ENCODE measurements at places on chromosomes 1 and 21. TPM values are rescaled to one million over a fixed set of nuclear protein-coding genes. Genes with fewer than 3 reads are reported as not detected.

DNA sequence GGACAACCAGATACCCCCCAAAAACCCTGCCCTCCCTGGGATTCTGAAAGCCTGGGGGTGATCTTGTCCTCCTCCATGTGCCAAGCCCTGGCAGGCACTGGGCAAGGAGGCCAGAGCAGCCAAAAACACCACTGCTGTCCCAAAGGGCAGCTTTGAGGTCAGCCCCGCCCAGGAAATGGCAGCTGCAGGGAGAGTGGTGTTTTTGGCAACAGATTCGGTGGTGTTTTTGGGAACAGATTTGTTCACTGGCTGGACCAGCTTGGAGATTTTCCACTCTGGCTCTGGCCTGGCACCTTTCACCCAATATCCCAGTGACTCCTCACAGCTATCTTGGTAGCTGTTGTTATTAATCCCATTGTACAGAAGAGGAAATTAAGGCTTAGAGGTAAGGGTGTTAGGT is 34.7 kb downstream of the LRP8 start:
- no peak for DNase-seq

GRCh38 chr1:186188004-186188539 is 187.0 kb downstream of the TPR start:
- DNase-seq, result peak; percentile 97

GRCh38 chr1:42765832-42766740 is 742 bp downstream of the P3H1 start:
- peak; percentile 37 for DNase-seq

DNA sequence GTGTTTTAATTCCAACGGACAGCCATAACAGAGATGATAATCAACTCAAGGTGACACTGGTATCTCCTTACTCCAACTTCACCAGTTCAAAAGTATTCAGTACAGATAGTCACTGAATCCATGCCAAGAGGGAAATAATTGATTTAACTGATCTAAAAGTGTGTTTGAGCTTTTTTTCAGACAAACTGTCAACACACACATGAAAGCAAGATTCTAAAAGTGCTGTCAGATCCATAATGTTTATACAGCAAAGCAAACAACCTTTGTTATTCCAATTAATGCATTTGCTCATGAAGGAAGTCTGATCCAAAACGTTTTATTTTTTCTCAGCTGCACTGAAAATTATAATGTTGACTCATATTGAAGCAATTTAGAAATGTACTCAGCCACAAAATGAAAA is 5.9 kb upstream of the PRKAA2 start:
- DNase-seq, result no peak

- no peak for DNase-seq
These were observed 149.9 kb upstream of the CAMK1G start for GRCh38 chr1:209433649-209434031.

- no peak for DNase-seq
These were observed 87.1 kb upstream of the ROR1 start for GRCh38 chr1:63686696-63687095.

GRCh38 chr1:183473217-183473536 is 878 bp downstream of the SMG7 start:
- no peak for DNase-seq

- DNase-seq, result peak; percentile 40
These were observed 853.4 kb downstream of the NCAM2 start for GRCh38 chr21:21851657-21852056.

DNA sequence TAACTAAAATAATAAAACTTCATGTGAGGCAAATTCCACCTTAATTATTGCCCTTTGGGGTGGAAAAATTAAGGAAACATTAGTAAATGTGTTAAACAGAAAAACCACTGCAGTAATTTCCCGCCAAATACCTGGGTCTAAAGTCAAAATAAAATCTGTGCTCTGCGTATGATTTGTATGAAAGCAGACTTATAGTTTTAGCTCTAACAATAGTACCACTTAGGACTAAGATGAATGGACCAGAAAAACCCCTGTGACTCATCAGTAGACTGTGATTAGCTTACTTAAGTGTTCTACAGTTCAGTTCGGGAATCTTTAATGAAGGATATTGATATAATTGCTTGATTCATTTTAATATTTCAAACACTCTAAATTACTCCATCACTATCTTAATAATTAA is 23.3 kb upstream of the C1orf105 start:
- peak; percentile 53 for DNase-seq

DNA sequence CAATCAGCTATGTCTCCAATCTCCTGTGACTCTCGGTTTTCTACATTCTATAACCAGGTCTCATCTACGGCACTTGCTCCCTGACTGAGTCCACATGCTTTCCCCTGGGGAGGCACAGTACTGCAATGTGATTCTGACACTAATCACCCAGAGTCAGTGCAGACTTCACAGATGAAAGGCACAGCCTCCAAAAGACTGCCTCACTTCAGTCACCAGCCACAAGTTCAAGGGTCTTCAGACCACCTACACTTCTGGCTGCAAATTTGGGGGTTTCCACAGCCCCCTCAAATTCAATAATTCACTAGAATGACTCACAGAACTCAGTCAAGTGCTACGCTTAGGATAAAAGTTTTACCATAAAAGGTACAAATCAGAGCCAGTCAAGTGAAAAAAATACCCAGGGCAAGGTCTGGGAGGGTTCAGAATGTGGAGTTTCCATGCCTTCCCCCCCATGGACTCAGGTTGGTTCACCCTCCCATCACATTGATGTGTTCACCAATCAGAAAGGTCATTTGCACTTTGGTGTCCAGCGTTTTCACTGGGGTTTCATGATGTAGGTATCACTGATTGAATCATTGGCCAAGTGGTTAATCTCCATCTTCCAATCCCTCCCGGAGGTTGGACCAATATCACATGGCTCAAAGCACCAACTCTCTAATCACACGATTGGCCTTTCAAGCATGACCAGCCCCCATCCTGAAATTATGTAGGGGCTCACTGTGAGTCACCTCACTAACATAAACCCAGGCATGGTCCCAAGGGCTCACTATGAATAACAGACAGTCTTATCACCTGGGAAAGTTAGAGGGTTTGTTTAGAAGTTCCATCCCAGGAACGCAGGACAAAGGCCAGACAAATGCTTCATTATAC is 182.9 kb upstream of the CAMK1G start:
- no peak for DNase-seq

- DNase-seq, result no peak
These were observed 185.1 kb upstream of the LMO4 start for GRCh38 chr1:87143413-87144135.

DNA sequence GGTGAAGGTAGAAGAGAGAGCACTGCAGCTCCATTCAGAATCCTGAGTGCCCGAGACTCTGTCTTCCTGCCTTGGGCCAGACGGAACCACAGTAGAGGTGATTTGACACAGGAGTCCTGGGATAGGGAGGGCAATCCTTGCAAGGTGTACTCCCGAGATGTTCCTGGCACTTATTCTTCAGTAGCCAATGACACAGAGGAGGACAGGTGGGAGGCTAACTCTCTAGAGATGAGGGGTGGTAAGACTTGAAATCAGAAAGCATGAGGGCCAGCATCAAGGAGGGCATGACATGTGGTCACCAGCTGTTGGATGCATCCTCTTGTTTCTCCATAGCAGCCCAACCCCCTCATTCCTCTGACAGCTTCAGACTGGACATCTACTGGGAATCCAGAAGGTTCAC is 56.3 kb downstream of the CSMD2 start:
- no peak for DNase-seq

DNA sequence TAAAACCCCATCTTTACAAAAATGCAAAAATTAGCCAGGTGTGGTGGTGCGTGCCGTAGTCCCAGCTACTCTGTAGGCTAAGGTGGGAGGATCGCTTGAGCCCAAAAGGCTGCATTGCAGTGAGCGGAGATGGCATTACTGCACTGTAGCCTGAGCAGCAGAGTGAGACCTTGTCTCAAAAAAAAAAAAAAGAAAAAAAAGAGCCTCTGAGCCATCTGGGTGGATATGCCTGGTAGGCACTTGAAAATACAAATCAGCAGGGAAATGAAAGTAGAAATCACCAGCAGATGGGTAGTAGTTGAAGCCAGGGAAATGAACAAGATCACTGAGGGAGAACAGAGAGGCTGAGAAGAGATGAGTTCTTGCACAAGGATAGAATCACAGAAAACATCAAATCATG is 131.0 kb upstream of the HMCN1 start:
- DNase-seq, result no peak

DNA sequence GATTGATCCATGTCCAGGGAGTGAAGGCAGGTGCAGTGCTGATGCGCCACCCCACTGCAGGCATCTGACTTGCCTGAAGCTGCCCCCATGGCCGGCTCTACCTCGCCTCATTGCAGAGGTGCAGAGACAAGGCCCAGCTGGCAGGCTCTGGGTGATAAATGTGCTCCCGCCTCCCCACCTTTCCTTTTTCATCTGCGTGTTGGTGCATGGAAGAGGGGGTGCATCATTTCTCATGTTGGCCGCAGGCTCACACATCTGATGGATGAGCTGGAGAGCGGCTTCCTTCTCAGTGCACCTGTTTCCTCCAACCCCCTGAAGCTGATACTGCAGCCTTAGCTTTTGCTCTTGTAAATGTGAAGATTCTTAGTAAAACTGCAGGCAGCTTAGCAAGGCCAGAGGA is 306.0 kb upstream of the KAZN start:
- no peak for DNase-seq

- DNase-seq, result no peak
These were observed 27.3 kb downstream of the EIF4G3 start for GRCh38 chr1:21149430-21149854.

- no peak for DNase-seq
These were observed 4.3 kb upstream of the TTC22 start for GRCh38 chr1:54805466-54805865.

GRCh38 chr1:14522077-14522925 is 76.2 kb upstream of the KAZN start:
- DNase-seq, result peak; percentile 97

DNA sequence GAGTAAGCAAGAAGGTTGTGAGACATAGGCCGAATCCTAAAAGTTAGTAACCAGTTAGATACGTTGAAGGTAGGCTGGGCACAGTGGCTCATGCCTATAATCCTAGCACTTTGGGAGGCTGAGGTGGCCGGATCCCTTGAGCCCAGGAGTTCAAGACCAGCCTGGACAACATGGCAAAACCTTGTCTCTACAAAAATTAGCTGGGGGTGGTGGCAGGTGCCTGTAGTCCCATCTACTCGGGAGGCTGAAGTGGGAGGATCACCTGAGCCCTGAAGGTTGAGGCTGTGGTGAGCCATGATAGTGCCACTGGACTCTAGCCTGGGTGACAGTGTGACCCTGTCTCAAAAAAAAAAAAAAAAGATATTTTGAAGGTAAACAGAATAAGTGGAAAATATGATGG is 1.5 kb upstream of the PARP1 start:
- no peak for DNase-seq

- no peak for DNase-seq
These were observed 24.0 kb downstream of the TENT5C start for GRCh38 chr1:117629625-117630422.

GRCh38 chr1:89603651-89604413 is 29.1 kb upstream of the LRRC8C start:
- no peak for DNase-seq

DNA sequence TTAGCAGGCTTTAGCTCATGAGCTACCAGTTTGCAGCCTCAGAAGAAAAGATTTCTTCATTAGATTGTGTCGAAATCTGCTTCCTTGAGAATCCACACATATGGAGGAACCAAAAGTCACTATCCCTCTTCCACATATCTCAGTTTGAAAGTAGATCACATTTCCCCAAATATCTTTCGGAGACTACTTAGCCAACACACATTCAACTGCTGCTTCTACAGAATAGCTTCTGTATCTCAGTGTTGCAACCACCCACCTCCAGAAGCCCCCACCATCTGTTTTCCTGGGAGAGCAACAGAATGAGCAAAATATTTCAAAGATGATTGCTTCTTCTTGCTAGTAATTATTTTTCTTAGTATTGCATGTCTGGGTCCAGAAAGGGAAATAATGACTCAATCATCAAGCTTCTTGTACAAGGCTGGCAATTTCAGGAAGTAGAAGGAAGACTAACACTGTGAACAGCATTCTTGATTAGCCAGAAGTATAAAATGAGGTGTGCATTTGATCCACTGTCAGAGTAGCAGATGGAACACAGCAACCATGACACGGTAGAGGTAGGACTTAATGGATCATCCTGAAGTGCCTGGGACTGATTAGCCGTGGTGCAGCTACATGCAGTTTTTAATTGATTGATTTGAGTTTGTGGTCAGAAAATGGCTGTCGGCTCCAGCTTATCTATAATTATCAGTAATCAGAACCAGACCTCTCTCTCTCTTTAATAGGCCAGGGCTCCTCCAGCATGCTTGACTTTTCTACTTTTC is 24.9 kb downstream of the ZC3H11B start:
- DNase-seq, result no peak

GRCh38 chr1:160911441-160911840 is 26.5 kb upstream of the ITLN1 start:
- no peak for DNase-seq

- peak; percentile 16 for DNase-seq
These were observed 58.8 kb downstream of the CLIC4 start for GRCh38 chr1:24803987-24804530.

DNA sequence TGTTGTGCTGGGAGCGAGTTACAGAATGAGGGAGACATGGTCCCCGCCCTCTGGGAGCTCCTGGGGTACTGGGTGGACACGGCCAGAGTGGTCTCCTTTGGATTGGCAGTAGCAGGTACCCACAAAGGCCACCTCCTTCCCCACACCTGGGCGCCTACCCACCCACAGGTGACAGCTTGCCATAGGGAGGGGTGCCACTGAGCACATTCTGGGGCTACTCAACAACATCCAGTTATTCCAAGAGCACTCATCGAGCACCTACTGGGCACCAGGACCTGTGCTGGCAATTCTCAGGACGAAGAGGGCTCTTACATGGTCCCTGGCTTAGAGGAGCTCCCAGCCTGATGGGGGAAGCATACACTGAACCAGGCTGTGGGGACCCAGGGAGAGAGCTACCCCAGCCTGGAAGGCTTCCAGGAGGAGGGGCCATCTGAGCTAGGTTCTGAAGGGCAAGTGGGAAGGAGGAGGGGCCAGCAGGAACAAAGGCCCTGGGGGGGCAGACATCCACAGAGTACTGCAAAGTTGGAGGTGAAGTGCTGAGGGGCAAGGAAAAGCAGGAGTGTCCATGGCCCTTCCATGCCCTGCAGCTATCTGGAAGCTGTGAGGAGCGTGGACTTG is 22.0 kb downstream of the MRPL37 start:
- DNase-seq, result no peak

- peak; percentile 32 for DNase-seq
These were observed 20.7 kb downstream of the DIPK1A start for GRCh38 chr1:92940541-92940940.

GRCh38 chr1:185917646-185918045 is 183.5 kb downstream of the HMCN1 start:
- DNase-seq, result peak; percentile 34

TLR5 gene
- 0.32 TPM for total RNA-seq

OPTC gene
- total RNA-seq, result not detected

KHDRBS1 gene
- total RNA-seq, result 121 TPM

C1orf87 gene
- total RNA-seq, result not detected

NTMT2 gene
- not detected for total RNA-seq

CNR2 gene
- total RNA-seq, result not detected

ADAMTS4 gene
- total RNA-seq, result 1.3 TPM

SLC9C2 gene
- not detected for total RNA-seq

CRP gene
- not detected for total RNA-seq

NEGR1 gene
- total RNA-seq, result 0.53 TPM

C1QTNF12 gene
- 1.0 TPM for total RNA-seq

HTR6 gene
- not detected for total RNA-seq

AMY1C gene
- not detected for total RNA-seq

PTPRC gene
- not detected for total RNA-seq

HMCN1 gene
- 0.85 TPM for total RNA-seq

PIK3C2B gene
- 3.0 TPM for total RNA-seq

Measured in foreskin keratinocyte (primary cell).